ENCODE measurements at places on chromosomes 12 and 14.

DNA sequence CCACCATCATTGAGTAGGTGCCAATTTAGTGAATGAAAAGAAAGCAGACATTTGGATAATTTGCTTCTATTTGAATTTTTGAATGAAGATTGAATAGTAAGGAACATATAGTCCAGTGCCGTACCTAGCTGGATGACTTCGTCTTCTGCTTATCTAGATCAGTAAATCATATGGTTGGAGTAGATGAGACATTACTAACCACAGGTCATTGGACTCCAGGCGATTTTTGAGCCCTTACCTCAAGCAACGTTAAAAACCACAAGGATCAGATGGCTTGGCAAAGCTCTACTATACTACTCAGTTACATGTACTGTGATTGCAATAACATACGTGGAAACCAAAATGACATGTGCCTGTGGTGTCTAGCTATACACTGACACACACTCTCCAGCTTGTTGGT, 1.7 kb upstream of the SPATS2 start:
- peak; percentile 78 for DNase-seq

DNA sequence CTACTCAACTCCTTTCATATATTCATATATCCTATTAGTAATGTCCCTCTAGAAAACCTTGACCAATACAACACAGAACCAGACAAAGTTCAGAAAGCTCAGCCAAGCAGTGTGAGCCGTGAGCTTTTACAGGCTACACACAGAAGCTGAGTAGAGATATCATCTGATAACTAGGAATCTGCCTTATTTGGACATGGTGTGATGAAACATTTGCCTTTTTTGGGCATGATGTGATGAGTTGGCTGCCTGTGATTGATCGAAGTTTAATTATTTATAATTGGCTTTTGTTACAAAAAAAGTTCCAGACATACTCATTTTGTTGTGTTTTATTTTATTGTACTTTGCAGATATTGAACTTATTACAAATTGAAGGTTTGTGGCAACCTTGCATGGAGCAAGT, 46.6 kb downstream of the TESPA1 start:
- DNase-seq: no peak

DNA sequence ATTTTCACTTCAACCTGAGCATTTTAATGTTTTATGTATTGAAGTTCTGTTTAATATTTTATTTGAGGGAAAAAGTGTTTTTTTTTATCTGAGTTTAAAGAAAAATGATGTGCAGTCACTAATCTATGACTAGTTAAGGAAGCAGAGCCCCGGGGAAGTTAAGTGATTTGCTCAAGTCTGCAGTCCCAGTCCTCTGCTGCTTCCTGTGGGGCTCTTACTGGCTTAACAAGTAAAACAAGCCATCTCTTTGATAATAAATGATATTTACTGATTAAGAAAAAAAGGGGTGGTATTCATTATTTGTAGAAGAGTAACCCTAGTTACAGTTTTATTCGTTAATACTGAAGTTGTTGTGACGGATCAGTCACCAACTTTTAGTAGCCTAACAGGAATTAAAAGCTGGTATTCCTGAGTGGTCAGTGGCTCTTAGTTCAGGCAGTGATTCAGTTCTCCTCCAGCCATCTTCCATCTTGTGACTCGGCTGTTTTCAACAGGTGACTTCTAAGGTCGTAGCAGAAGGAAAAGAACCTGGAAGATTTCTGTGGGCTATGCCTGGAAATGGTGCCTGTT, 21.7 kb downstream of the BICDL1 start:
- DNase-seq: no peak

DNA sequence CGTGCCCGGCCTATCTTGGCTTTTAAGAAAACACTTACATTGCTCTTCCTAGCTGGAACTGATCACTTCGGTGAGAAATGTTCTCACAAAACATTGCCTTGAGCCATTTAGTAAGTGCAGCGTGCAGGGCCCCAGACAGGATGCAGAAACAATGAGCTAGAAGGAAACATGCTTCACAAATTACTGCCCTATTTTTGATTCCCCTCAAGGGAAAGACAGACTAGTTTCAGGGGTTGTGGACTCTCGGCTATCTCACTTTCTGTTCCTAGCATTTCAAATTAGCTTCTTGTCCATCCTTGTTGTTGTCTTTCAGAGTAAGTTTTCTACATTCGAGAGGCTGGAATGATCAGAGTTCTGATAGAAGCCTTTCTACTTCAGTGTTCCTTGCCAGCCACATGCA, 21.6 kb downstream of the TGFB3 start:
- DNase-seq: no peak

- DNase-seq: no peak
Measured at GRCh38 chr12:93699271-93700145, 22.3 kb downstream of the CRADD start.

DNA sequence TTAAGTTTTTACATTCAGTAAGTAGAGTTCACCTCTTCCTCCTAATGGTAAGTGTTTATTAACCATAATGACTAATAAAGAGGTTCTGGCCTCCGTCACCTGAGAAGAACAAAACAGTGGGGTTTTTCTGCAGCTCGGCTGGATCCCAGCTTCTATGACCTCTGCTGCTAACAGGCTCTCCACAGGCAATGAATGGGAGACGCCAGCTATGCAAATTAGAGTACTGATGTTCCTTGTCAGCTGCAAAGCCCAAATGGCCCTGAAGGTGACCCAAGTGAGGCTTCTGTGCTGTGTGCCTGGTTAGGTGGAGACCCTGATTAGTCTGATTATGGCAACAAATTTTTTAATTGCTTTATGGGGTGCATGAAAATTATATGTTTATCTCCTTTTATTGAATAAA, 218.1 kb downstream of the APAF1 start:
- no peak for DNase-seq

- DNase-seq: no peak
Measured at GRCh38 chr12:38156497-38157245, 159.9 kb upstream of the ALG10B start.

GRCh38 chr12:116717466-116718437, 20.1 kb downstream of the SPRING1 start:
- DNase-seq: no peak
